ENCODE measurements at places on chromosomes 6 and 20. TPM values are rescaled to one million over a fixed set of nuclear protein-coding genes. Genes with fewer than 3 reads are reported as not detected.

Gene HSPA1L
- total RNA-seq = 1.9 TPM

Gene TFAP2D
- not detected for total RNA-seq

Gene EYS
- total RNA-seq = not detected

DNA sequence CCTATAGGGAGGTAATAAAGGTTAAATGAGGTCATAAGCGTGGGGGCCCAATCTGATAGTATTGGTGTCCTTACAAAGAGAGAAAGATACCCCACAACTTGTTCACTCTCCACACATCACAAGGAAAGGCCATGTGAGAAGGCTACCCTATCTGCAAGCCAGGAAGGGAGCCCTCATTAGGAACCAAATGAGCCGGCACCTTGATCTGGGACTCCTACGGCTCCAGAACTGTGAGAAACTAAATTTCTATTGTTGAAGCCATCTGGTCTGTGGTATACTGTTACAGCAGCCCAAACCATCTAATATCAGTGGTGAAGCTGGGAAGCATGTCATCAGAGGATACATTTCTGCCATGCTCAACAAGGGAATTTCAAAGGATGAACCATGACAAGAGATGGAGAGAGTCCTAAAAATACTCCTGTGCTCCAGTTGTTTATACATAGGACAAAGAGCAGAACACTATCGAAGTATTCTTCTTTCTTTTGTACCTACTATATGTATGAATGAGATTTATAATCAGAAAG lies 10.4 kb downstream of the COX7A2 start:
- DNase-seq = no peak

DNA sequence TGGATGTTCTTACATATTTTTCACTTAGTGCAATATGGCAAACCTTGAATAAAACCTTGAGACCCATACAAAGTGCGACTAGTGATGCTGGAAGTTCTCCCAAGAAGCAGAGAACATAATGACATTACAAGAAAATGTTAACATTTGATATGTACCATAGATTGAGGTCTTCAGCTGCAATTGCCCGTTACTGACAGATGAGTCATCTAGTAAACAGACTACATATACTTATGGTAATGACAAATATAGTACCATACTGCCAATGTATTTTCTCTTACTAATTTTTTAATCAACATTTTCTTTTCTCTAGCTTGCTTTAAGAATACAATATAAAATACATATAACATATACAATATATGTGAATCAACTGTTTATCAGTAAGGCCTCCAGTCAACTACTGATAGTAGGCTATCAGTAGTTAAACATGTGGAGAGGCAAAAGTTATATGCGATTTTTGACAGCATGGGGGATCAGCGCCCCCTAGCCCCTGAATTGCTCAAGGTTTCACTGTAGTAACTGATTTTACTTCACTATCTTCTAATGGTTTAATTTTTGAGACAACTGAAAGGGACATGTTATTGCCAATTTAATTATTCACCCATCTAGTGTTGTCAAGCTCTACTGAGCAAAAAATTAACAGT lies 166.7 kb upstream of the ADGRB3 start:
- peak; percentile 5 for DNase-seq

DNA sequence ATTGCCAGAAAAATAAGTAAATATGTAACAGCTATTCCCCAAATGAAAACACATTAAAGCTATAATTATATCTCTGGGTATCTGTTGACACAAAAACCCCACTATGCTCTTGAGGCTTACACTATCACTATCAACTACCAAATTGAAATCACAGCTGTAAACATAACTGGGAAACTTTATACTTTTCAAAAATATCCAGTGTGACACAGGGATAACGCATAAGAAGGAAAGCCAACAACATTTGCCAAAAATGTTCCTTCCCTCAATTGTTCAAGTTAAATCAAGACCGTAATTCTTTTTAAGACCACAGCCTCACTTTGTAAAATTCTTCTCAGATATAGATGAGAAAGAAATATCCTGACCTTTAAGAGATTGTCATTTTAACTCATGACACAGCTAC lies 3.1 kb downstream of the ZHX3 start:
- DNase-seq = no peak

DNA sequence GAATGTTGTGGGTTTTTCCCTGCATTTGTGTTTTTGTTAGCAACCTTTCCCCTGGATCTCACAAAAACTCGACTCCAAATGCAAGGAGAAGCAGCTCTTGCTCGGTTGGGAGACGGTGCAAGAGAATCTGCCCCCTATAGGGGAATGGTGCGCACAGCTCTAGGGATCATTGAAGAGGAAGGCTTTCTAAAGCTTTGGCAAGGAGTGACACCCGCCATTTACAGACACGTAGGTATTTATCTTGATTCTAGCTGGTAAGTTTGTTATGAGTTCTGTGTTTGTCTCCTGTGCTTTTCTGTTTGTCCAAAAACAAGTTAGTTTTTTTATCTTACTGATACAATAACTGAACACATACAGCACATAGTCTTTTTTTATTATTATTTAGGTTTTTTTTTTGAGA lies 3.0 kb downstream of the SLC25A27 start:
- peak; percentile 69 for DNase-seq

GRCh38 chr6:45353654-45354053 lies 24.1 kb downstream of the SUPT3H start:
- no peak for DNase-seq

DNA sequence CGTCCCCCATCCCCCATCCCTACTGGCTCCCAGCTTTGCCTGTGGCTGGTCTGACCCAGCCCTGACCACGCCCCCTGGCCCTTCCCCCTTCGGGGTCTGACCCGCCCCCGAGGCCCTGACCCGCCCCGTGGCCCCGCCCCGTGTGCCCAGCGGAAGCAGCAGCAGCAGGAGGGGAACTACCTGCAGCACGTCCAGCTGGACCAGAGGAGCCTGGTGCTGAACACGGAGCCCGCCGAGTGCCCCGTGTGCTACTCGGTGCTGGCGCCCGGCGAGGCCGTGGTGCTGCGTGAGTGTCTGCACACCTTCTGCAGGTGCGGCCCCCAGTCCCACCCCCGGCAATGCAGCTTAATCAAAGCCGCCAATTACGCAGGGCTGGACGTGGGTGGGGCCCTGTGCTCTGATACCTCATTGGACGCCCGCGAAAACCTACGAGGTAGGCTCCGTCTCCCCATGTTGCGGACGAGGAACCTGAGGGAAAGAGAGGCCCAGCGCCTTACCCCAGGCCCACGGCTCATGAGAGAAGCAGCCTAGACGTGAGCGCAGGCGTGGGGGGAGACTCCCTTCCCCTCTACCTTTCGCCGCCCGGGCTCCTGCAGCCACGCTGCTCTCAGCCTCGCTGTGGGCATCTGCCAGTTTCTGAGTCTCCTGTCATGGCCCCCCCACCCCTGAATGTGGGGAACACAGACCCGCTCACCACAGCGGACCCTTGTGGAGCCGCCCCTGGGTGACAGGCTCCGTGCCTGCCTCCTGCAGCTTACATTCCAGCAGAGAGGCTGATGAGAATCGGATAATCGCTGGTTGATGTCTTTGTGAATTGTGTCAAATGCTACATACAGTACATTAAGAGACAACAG lies 12.8 kb downstream of the RBCK1 start:
- DNase-seq = peak; percentile 67

DNA sequence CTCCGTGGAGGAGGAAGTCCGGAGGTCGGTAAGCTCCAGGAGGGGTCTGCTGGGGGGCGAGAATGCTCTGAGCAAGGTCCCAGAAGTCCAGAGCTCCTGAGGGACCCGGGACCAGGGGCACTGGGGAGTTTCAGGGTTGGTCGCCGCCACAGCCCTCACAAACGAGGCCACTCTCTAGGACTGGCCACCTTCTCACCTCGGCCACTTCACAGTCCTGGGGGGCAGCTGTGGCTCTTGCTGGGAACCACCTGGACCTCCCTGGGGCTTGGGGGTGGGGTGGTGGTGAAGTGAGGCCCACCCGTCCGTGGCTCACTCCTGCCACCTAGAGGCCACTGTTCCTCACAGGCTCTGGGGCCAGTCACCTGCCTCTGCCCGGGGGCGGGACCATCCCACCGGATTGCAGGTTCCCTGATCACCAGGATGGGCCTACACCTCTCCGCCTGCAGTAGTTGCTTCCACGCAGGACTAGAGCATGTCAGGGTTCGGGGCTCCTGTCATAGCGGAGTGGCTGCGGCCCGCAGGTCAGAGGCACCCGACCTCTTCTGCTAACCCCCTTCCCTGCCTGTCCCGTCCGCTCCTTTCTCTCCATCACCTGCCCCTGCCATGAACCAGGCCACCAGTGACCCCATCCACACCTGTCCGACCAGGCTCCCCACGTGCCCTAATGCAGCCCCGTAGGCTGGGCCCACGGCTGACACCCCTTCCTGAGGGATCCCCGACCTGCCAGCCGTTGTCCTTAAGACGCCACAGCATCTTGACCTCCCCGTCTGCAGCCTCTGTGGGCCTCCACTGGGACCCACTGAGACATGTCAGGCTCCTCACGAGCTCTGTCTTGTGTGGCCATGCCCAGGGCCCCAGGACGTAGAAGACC lies 5.1 kb upstream of the TCEA2 start:
- peak; percentile 98 for DNase-seq

DNA sequence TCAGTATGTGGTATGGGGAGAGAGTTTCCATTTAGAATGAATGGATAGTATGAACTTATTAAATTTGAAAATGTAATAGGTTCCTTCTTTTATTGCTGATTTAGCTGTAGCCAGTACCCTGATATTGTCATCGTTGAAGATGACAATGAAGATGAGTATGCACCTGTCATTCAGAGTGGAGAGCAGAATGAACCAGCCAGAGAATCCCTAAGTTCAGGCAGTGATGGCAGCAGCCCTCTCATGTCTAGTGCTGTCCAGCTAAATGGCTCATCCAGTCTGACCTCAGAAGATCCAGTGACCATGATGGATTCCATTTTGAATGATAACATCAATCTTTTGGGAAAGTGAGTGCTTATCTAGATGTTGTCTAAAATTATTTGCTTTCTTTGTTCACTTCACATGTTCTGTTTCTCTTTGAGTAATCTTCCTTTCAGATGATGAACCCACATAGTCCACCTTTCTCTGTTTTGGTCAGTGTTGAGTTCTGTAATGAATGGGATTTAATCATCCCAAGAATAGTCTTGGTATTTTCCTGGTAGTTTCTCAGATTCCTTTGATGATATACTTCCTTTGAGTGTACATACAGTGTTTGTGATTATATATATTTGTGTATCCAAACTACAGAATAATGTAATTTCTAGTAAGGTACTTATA lies 23.3 kb downstream of the HSF2 start:
- no peak for DNase-seq

DNA sequence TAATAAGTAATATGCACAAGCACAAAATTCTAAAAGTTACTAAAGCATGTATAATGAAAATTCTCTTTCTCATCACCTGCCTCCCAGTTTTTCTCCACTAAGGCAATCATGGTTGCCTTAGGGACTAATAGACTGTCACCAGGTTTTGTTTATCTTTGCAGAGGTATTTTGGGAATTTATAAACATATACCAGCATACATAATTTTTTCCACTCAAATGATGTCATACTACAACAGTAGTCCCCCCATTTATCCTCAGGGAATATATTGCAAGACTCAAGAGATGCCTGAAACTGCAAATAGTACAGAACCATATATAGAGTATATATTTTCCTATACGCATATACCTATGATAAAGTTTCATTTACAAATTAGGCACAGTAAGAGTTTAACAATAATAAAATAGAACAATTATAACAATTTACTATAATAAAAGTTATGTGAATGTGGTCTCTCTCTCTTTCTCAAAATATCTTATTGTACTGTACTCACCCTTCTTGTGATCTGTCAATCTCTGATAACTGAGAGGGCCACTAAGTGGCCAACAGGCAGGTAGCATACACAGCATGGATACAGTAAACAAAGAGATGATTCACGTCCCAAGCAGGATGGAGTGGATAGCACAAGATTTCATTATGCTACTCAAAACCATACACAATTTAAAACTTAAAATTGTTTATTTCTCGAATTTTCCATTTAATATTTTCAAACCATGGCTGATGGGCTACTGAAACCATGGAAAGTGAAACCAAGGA lies 19.7 kb downstream of the RBL1 start:
- no peak for DNase-seq

All from H1 (cell line).